ENCODE measurements at places on chromosomes 2 and 18.

GRCh38 chr18:79459946-79460480, 64.3 kb downstream of the NFATC1 start:
- DNase-seq: no peak

DNA sequence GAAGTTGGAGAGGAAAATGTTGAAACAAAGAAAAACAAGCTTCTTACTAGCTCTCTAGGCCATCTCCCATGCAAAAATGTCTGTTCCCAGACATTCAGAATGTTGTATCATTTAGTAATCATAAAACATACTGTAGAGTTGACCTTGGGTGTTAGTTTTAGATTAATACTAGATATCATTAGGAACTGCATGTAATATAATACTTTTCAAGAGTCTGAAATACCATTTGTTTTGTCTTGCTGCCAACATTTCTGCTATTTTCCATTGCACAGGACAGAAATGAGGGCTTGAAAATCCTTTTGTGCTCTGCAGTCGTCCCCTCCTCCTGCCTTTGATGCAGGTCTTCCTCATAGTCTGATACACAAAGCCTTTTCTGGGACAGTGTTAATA, 89.5 kb upstream of the RBMS1 start:
- DNase-seq: no peak

GRCh38 chr2:159214325-159214865, 72.1 kb downstream of the WDSUB1 start:
- DNase-seq: no peak

GRCh38 chr18:48621240-48621639, 82.4 kb downstream of the CTIF start:
- DNase-seq: no peak

- DNase-seq: no peak
Measured at GRCh38 chr2:42216694-42217093, 47.5 kb downstream of the EML4 start.
